Prostate gland (tissue), 2 donors: ENCODE measurements at places on chromosomes 11 and 22. TPM values are rescaled to one million over a fixed set of nuclear protein-coding genes. Genes with fewer than 3 reads are reported as not detected.
A peak's percentile ranks its signal among the peaks of the same experiment; 100 is the strongest.

- H3K4me3 ChIP-seq = no peak overlapping the region
- H3K36me3 ChIP-seq = no peaks in the 10 kb centered on the region
- no peaks in the 10 kb centered on the region for H3K27me3 ChIP-seq
- DNase-seq = no peak
- H3K4me1 ChIP-seq = no peaks in the 10 kb centered on the region
These were observed 4.0 kb downstream of the TECTA start for GRCh38 chr11:121105063-121105480.

The CENPM gene
- total RNA-seq = 10.8 TPM

The METTL15 gene
- 8.8 TPM for total RNA-seq

GRCh38 chr11:70948855-70949531 is 303.4 kb downstream of the SHANK2 start:
- H3K36me3 ChIP-seq = no peaks in the 10 kb centered on the region
- no peaks in the 10 kb centered on the region for H3K27me3 ChIP-seq
- H3K27ac ChIP-seq = no peak overlapping the region
- H3K4me3 ChIP-seq = no peak overlapping the region
- no peak for DNase-seq

- no peak overlapping the region for H3K4me3 ChIP-seq
- no peak overlapping the region for H3K27ac ChIP-seq
- H3K27me3 ChIP-seq = no peaks in the 10 kb centered on the region
- H3K36me3 ChIP-seq = no peaks in the 10 kb centered on the region
- H3K4me1 ChIP-seq = no peaks in the 10 kb centered on the region
These were observed 532 bp upstream of the VSIG2 start for GRCh38 chr11:124752471-124753102.

The TMEM191B gene
- total RNA-seq = 7.3 TPM

DNA sequence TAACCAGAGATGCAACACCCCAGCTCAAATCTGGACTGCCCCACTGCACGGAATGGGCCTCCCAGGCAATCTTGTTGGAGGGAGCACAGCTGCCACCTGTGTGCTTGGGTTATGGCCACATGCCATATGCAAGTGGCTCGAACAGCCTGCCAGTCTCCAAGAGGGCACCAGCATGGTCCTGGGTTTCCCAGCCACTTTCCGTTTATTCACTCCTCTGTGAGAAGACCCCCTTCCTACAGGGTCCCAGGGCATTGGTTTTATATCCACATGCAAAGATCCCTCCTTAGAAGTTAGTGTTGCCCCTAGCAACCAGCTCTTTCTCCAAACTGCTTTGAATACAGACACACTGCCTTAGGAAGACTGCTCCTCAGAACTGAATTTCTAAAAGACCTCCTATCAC is 487.8 kb downstream of the BUD13 start:
- H3K36me3 ChIP-seq = no peaks in the 10 kb centered on the region
- peaks cover 3% of the 10 kb centered on the region for H3K27me3 ChIP-seq
- no peak overlapping the region for H3K27ac ChIP-seq

- no peak overlapping the region for H3K27ac ChIP-seq
- H3K4me3 ChIP-seq = no peak overlapping the region
- DNase-seq = no peak
These were observed 120.4 kb downstream of the PHF21B start for GRCh38 chr22:44889255-44889878.

The TMEM135 gene
- total RNA-seq = 42.1 TPM

GRCh38 chr11:66408488-66409214 is 12.2 kb upstream of the NPAS4 start:
- DNase-seq = peak; percentile 79
- H3K4me1 ChIP-seq = no peaks in the 10 kb centered on the region
- H3K36me3 ChIP-seq = no peaks in the 10 kb centered on the region
- H3K27me3 ChIP-seq = peaks cover 4% of the 10 kb centered on the region
- peak overlapping the region; percentile 67 for H3K27ac ChIP-seq

DNA sequence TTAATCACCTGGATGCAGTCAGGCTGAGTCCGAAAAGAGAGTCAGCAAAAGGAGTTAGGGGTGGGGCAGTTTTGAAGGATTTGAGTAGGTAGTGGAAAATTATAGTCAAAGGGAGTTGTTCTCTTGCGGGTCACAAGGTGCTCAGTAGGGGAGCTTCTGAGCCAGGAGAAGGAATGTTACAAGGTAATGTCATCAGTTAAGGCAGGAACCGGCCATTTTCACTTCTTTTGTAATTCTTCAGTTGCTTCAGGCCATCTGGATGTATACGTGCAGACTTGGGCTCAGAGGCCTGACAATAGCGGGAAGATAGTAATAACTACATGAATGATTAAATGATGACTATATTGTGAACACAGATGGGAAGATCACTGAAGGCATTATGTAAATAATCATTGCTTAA is 6.2 kb downstream of the SC5D start:
- H3K27me3 ChIP-seq = no peaks in the 10 kb centered on the region
- peaks cover 19% of the 10 kb centered on the region for H3K4me1 ChIP-seq
- DNase-seq = no peak
- H3K4me3 ChIP-seq = no peak overlapping the region
- no peak overlapping the region for H3K27ac ChIP-seq
- H3K36me3 ChIP-seq = no peaks in the 10 kb centered on the region

The NCR3LG1 gene
- 0.41 TPM for total RNA-seq

GRCh38 chr11:32884023-32884422 is 8.6 kb upstream of the QSER1 start:
- no peaks in the 10 kb centered on the region for H3K27me3 ChIP-seq
- no peaks in the 10 kb centered on the region for H3K4me1 ChIP-seq
- no peak overlapping the region for H3K27ac ChIP-seq
- DNase-seq = no peak
- no peak overlapping the region for H3K4me3 ChIP-seq

- no peak overlapping the region for H3K4me3 ChIP-seq
- DNase-seq = no peak
These were observed 31.2 kb upstream of the CHORDC1 start for GRCh38 chr11:90254065-90254464.

The VSIG2 gene
- 28.2 TPM for total RNA-seq

DNA sequence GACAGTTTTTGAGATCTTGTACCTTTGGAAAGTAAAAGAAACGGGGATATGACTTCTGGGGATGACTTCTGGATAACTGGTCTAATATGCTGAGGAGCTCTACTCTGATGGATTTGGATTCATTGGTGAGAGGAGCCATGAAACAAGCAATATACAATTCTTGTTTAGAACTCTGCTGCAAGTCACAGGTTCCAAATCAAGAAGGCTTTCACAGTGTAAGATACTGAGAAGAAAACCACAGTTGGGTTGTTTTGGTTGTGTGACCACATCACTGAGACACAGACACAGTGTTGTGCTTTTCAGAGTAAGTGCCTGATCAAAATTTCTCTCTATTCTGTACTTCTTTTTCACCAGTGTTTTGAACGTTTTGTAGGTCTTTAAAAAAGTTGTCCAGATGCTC is 13.1 kb upstream of the UCP2 start:
- H3K36me3 ChIP-seq = no peaks in the 10 kb centered on the region
- no peaks in the 10 kb centered on the region for H3K4me1 ChIP-seq
- no peak overlapping the region for H3K4me3 ChIP-seq
